ENCODE measurements at places on chromosomes 11 and 22.

DNA sequence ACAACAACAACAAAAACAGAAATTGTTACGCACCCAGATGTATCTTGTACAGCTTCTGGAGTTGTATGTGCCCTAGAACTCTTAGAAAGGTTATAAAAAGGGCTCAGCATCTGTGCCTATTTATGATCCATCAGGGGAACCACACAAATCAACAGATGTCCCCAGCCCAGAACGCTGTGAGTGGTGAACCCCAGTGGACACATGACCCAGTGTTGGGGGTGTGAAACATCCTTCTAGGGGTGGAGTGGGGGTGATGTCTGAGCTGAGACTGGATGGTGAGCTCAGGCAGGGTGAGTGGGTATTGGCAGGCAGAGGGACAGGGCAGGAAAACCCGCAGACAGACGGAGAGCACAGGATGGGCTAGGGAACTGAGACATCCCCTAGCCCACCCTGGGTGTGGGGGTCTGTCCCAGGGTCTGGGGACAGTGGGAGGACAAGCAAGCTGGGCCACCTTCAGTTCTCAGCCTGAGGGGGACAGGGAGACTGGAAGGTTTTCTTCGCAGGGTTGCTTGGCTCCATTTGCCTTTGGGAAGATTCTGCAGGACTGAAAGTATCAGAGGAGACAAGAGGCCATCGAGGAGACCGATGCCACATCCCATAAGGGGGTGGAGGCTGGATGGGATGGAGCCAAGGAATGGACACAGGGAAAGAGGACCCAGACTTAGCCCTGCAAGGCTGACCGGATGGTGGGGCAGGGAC, 5.8 kb upstream of the EMID1 start:
- no peak for DNase-seq

DNA sequence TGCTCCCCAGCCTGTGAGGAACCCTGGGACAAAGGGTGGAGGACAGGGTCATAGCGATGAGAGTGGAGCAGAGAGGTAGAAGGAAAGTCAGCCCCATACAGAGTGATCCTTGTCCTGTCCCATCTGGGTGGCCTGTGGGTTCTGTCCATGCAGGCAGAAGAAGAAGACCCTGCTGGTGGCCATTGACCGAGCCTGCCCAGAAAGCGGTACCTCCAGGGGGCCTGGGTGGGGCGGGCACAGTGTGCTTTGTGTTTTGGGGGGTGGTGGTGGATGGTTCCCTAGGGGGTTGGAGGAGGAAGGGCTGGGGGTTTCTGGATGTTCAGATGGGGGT, 7.9 kb downstream of the SIDT2 start:
- DNase-seq = no peak

GRCh38 chr22:31193092-31193491, 19.0 kb upstream of the LIMK2 start:
- DNase-seq = no peak

DNA sequence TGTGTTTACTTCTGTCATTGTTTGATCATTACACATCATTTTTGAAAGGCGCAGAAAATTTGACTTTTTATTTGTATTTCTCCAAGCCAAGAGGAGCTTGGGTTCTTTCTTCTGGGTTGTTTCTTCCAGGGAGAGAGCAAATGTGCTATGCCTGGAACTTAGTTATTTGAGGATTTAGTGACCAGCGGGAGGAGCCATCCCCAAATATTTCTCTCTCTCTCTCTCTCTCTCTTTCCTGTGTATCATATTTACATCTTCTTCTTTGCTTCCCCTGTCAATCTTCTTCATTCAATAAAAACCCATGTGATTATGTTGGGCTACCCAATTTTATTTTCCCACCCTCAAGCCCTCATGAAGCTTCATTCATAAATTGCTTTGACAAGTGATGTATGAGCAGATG, 534.5 kb downstream of the LRRC4C start:
- DNase-seq = no peak

GRCh38 chr11:396948-397548, 3.0 kb downstream of the PKP3 start:
- DNase-seq = no peak

Data from left renal pelvis (tissue), 4 donors.